ENCODE measurements at places on chromosomes 2 and 18. TPM values are rescaled to one million over a fixed set of nuclear protein-coding genes. Genes with fewer than 3 reads are reported as not detected.
A peak's percentile ranks its signal among the peaks of the same experiment; 100 is the strongest.

ERICH2 gene
- total RNA-seq = not detected

DNA sequence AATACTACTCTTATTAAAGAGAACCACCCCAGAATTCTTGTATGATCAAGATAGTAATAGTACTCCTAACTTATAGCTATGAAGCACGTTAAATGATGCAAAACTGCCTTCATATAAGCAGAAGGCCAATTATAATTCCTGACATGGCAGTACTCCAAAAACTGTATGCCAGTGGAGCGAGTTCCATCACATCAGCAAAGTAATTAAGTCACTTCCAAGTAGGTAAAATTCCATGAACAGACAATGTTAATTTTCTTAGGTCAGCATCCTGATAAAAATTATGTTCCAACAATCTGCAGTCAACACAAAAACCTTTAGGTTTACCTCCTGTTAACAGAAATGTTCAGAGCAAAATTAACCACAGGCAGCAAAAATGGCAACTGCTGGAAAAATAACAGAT, 136.7 kb downstream of the CDH2 start:
- H3K4me1 ChIP-seq = peaks cover 4% of the 10 kb centered on the region
- H3K27me3 ChIP-seq = no peaks in the 10 kb centered on the region
- H3K27ac ChIP-seq = no peak overlapping the region

DNA sequence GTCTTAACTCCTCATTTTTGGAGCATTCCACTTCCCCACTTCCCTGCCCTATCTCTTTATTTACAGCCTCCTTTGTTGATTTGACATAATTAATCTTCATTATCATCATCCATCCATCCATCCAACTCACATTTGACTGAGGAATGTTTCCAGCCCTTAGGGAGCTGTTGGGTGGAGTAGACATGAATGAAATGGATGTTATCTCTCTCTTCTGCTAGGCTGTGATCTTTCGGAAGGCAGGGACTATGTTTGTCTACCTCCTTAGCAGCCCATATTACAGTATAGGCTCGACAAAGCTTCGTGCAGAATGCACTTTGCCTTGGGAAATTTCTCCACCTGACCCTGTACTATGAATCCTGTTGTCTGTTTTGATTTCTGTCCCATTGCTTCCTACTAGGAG, 7.7 kb upstream of the EFEMP1 start:
- H3K4me1 ChIP-seq = no peaks in the 10 kb centered on the region
- H3K27me3 ChIP-seq = peaks cover 3% of the 10 kb centered on the region
- no peak overlapping the region for H3K4me3 ChIP-seq
- no peak for DNase-seq
- H3K36me3 ChIP-seq = no peaks in the 10 kb centered on the region

DNA sequence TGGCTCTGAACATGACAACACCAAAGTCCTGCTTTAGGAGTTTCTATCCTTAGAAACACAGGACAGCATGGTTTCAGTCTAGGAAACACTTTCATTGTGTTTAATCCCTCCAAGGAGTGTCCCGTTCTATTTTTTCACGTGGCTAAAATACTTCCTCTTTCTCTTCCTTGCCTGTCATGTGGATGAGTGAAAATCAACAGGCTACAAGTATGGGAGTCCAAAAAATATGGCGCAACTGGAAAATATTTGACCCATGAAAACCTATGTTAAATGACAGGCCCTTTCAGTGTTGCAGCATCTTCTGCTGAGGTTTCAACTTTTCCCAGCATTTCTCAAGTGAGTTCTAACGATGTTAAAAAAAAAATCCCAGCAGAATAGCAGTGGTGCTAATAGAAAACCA, 146.3 kb downstream of the LAMA3 start:
- peaks cover 8% of the 10 kb centered on the region for H3K4me1 ChIP-seq
- no peak overlapping the region for H3K4me3 ChIP-seq
- H3K27ac ChIP-seq = no peak overlapping the region
- no peaks in the 10 kb centered on the region for H3K36me3 ChIP-seq

DNA sequence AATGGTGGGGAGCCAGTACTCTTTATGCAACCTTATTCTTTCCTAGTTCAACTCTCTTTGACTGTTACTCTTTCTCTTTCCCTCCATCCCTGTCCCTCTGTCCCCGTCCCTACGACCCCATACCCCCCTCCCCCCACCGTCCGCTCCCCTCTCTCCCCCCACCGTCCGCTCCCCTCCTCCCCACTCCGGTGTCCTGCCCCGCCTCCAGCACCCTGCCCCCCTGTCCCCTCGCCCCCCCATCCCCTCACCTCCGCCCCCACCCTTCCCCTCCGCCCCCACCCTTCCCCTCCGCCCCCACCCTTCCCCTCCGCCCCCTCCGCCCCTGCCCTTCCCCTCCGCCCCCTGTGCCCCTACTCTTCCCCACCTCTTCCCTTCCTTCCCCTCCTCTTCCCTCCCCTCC, 128.4 kb downstream of the LPIN1 start:
- H3K4me3 ChIP-seq = no peak overlapping the region
- no peak overlapping the region for H3K27ac ChIP-seq
- peaks cover 17% of the 10 kb centered on the region for H3K27me3 ChIP-seq
- no peaks in the 10 kb centered on the region for H3K36me3 ChIP-seq

TXNDC2 gene
- 0.18 TPM for total RNA-seq

DNA sequence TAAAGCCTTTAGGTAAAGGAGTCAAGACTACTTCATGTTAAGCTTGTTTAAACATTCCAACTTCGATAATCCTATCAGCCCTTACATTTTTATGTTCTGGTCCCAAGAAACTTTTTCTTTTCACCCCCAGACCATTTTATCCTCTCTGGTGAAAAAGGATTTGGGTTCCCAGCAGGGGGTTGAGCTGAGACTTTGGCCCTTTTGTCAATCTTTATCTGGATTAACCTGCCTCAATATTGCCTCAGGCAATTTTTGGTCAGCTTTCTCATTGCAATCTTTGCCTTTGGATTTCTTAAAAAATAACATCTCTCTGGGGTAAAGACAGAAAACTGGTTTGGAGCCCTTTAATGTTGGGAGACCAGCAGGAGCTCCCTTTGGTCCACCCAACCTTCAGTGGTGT, 33.9 kb upstream of the CSRNP3 start:
- H3K4me3 ChIP-seq = no peak overlapping the region
- no peaks in the 10 kb centered on the region for H3K27me3 ChIP-seq
- no peaks in the 10 kb centered on the region for H3K36me3 ChIP-seq
- no peaks in the 10 kb centered on the region for H3K4me1 ChIP-seq
- no peak overlapping the region for H3K27ac ChIP-seq
- no peak for DNase-seq

DNA sequence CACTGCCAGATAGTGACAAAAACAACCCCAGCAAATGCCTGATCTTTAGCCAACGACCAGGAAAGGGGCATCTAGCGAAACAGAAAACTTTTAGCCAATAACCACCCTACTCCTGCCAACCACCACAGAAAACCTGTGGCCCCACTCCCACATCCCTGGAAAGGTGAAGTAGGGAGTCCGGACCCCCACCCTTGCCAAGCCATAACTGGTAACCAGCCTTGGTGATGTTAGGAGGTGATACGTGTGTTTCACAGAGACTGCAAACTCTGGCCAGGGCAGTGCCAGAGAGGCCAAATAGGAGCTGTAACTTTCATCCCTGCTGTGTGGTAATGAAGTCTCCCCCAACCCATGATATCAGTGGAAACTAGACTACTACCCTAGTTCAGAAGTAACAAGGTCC, 27.6 kb downstream of the SCTR start:
- no peaks in the 10 kb centered on the region for H3K36me3 ChIP-seq
- H3K4me3 ChIP-seq = no peak overlapping the region
- H3K4me1 ChIP-seq = peaks cover 3% of the 10 kb centered on the region
- H3K27ac ChIP-seq = no peak overlapping the region
- DNase-seq = no peak
- peaks cover 1% of the 10 kb centered on the region for H3K27me3 ChIP-seq

GRCh38 chr2:77566131-77566530, 44.0 kb upstream of the LRRTM4 start:
- H3K4me1 ChIP-seq = no peaks in the 10 kb centered on the region
- no peaks in the 10 kb centered on the region for H3K27me3 ChIP-seq
- H3K27ac ChIP-seq = no peak overlapping the region
- H3K36me3 ChIP-seq = no peaks in the 10 kb centered on the region
- DNase-seq = no peak

- H3K27me3 ChIP-seq = no peaks in the 10 kb centered on the region
- no peak overlapping the region for H3K27ac ChIP-seq
- no peaks in the 10 kb centered on the region for H3K4me1 ChIP-seq
Measured at GRCh38 chr2:119029297-119029696, 87.3 kb downstream of the MARCO start.

DNA sequence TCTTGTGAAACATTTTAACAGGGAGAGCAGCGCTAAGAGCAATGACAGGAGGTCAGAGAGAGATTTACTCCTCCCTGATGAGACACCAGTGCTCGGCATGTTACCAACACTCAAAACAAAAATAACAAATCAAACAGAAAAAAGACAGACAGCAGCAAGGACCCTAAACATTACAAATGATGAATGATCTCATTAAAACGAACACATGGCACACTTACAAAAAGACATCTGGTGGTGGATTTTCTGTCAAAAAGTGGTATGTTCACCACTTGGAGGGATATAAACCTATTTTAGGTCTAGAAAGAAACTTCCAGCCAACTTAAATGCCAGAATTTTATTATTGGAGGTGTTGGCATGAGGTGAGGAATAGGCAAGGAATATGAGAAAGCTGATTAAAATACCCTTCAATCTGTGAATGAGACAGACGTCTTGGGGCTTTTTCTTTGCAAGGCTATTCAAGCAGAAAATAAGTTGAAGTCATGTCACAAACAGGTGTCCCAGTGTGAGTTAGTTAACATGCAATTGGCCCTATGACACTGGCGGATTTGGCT, 112.8 kb downstream of the PRELID3A start:
- H3K27me3 ChIP-seq = no peaks in the 10 kb centered on the region
- peak; percentile 10 for DNase-seq
- no peaks in the 10 kb centered on the region for H3K36me3 ChIP-seq
- H3K27ac ChIP-seq = no peak overlapping the region

DNA sequence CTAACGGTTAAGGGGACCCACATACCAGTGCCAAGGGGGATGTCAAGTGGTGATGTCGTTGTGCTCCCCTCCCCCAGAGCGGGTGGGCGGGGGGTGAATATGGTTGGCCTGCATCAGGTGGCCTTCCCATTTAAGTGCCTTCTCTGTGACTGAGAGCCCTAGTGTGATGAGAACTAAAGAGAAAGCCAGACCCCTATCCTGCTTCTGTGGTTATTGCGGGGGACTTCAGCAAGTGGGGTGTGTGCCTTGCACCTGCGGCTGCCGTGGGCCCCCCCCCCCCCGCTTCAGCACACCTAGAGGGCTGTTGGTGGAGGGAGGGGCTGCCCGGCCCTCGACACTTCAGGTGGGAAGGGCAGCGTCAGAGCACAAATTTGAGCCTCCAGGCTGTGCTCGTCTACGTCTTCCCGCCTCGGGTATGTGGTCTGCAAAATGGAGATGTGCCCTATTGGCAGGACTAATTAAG, 6.1 kb downstream of the CTDSP1 start:
- DNase-seq = no peak
- H3K27me3 ChIP-seq = no peaks in the 10 kb centered on the region
- peaks cover 21% of the 10 kb centered on the region for H3K4me1 ChIP-seq
- peak overlapping the region; percentile 76 for H3K27ac ChIP-seq
- H3K36me3 ChIP-seq = peaks cover 26% of the 10 kb centered on the region

GRCh38 chr2:41707790-41708451, 339.9 kb upstream of the PKDCC start:
- H3K27me3 ChIP-seq = no peaks in the 10 kb centered on the region
- H3K4me1 ChIP-seq = peaks cover 4% of the 10 kb centered on the region
- no peak overlapping the region for H3K4me3 ChIP-seq
- DNase-seq = no peak
- no peaks in the 10 kb centered on the region for H3K36me3 ChIP-seq
- no peak overlapping the region for H3K27ac ChIP-seq

DNA sequence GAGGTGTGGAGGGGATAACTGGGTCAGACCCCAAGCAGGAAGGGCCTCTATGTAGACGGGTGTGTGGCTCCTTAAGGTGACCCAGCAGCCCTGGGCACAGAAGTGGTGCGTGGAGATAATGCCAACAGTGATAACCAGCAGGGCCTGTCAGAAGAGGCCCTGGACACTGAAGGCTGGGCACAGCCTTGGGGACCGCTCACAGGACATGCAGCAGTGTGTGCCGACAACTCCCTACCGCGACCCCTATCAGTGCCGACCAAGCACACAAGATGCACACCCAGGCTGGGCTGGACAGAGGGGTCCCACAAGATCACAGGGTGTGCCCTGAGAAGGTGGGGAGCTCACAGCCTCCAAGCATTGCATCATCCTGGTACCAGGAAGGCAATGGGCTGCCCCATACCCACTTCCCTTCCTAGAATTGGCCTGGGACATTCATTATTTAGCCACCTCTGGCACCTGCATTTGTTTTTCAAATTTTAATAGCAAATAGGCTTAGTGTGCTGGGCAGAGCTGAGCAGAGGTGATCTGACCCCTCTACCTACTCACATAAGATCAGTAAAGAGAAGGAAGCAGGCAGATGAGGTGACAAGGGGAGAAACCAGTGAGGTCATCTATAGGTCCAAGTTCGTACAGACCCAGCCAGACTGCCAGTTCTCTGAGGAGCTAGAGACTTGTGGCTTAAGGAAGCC, 55.2 kb downstream of the BCL11A start:
- DNase-seq = no peak
- no peaks in the 10 kb centered on the region for H3K36me3 ChIP-seq
- H3K27me3 ChIP-seq = peaks cover 2% of the 10 kb centered on the region
- no peak overlapping the region for H3K4me3 ChIP-seq
- no peak overlapping the region for H3K27ac ChIP-seq

DOCK10 gene
- total RNA-seq = 63.6 TPM

DNA sequence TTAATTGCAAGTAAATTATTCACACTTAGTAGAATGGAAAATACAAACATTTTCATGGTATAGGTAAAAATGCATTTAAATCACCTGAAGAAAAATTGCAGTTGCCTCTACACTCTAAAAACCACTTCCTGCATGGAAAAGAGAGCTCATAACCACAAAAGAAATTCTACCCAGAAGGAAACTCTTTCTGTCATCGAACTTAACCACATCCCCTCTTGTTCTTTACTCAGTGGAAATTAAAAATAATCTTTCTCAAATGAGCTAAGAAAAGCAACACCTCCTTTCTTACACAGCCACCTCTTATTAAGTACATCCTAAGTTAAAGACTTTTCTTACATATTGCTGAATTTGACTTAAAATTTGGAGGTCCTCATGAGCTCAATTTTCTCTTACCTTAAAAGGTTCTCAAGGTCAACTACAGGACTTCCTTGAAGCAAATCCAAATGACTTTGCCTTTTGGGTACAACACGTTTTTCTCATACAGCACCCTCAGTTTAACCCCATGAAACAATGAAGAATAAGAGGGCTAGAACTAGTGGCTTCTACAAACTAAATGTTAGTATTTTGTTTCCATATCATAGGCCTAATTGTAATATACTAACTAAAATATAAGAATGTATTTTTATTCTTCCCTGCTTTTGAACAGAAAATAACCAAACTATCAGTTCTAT, 109.1 kb upstream of the CRIM1 start:
- no peak overlapping the region for H3K4me3 ChIP-seq
- no peak overlapping the region for H3K27ac ChIP-seq
- no peaks in the 10 kb centered on the region for H3K4me1 ChIP-seq

CTAGE1 gene
- under 0.01 TPM for total RNA-seq

GRCh38 chr2:156038021-156038420, 294.5 kb downstream of the NR4A2 start:
- no peaks in the 10 kb centered on the region for H3K27me3 ChIP-seq
- no peaks in the 10 kb centered on the region for H3K36me3 ChIP-seq

RTKN gene
- total RNA-seq = 11.1 TPM

GRCh38 chr2:70728128-70728527, 39.9 kb downstream of the ADD2 start:
- H3K27ac ChIP-seq = no peak overlapping the region
- no peaks in the 10 kb centered on the region for H3K4me1 ChIP-seq
- H3K36me3 ChIP-seq = no peaks in the 10 kb centered on the region
- peaks cover 2% of the 10 kb centered on the region for H3K27me3 ChIP-seq

GRCh38 chr2:121832412-121833357, 77.2 kb downstream of the TSN start:
- peaks cover 14% of the 10 kb centered on the region for H3K27me3 ChIP-seq
- no peaks in the 10 kb centered on the region for H3K36me3 ChIP-seq
- no peaks in the 10 kb centered on the region for H3K4me1 ChIP-seq
- DNase-seq = no peak
- no peak overlapping the region for H3K27ac ChIP-seq
- H3K4me3 ChIP-seq = no peak overlapping the region

Measured in IMR-90 (cell line).